ENCODE measurements at places on chromosomes 16 and 17.

DNA sequence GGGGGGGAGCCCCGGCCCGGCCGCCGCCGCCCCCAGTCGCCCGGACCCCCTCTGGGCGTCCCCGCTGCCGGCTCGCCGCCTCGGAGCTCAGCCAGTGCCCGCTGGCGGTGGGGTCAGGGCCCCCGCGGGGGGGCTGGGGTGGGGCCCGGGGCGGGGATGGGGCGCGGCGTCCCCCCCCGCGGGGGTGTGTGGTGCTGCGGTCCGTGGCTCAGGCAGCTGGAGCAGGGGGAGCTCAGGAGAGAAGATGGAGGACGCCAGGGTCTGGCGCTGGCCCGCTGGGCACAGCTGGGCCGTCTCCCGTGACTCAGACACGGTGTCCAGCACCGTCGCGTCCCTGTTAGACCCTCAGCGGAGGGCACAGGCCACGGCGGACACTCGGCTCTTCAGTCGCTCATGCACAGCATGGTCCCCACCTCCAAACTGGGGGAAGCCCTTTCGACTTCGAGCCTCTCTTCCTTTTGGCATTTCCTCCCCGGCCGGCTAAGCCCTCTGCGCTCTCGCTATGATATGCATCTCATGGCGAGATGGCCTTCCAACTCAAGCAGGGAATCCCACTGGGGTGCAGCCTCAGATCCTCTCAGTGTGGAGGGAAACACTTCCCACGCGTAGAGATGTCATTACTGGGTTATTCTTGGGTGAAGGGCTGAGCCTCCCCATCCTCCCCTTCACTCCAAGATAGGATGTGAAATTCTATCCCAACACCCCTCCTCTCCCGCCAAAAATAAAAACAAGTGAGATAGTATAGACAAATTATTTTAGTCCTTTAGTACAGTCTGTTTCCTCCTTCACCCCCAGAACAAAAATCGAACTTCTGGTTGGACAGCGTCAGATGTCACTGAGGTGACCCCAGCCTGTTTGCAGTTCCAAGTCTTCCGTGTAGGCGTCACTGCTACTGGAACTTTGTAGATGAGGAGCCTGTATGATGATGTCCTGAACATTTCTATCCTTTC is 522 bp upstream of the VEZF1 start:
- DNase-seq: no peak

DNA sequence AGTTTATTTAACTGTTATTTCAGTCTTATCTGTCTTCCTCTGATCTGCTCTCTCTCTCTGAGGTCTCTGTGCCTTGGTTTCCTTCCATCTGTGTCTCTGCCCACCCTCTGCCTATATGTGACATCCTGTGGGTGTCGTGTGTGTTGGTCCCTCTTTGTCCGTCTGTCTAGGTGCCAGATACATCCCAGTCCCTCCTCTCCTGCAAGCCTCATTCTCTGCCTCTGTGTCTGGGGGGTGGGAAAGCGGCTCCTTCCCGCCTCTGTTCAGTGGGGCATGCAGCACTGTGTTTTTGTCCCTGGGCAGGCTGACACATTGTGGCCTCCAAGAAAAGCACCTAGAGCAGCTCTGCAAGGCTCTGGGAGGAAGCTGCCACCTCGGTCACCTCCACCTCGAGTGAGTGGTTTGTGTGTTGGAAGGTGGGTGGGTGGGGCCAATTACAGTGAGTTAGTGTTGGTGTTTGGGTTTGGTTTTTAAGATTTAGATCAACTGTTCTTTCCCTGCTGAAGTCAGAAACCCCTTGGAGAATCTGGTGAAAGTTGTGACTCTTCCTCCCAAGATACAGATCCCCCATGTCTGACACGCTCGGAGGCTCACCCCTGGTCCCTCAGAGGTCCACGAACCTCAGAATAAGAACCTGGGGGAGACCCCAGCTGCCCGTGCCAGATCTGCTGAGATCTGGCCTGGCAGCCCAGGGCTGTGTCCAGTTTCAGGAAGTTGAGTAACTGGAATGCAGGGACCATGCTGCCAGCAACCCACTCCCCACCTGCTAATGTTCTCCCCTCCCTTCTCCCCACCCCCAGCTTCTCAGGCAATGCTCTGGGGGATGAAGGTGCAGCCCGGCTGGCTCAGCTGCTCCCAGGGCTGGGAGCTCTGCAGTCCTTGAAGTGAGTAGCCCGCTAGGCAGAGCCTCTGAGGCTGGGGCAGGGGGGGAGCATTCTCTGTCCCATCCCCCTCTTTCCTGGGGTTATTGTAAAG is 50.9 kb upstream of the CPNE2 start:
- DNase-seq: peak; percentile 80

DNA sequence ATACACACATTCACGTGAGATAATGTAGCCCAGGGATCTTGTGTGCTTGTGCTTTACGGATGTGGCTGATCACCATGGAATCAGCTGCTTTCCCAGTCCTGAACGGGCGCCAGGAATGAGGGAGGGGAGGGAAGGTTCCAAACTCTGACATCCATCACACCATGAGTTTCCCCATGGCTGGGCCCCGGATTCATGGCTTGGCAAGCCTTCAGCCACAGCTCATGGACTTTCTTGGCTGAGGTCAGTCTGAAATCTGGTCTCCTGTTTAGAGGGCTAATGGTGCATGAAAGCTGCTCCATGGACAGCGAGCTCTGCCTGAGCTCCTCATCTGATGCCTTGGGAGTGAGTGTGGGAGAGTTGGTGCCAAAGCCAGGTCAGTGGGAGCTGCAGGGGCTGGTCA is 767.6 kb upstream of the EEF2KMT start:
- no peak for DNase-seq

DNA sequence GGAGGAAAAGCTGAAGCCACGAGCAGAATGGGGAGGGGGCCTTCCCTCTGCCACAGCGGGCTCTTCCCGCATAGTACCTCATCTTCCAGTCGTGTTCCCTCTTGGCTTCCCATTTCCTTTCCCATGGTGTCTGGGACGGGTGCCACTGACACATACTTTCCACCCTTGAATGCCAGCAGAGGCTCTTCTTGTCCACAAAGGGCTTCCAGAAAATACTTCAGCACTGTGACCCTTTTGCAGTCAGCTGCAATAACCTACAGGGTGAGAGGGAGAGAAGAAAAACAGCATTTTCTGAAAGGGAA is 30.7 kb downstream of the HIC1 start:
- no peak for DNase-seq

DNA sequence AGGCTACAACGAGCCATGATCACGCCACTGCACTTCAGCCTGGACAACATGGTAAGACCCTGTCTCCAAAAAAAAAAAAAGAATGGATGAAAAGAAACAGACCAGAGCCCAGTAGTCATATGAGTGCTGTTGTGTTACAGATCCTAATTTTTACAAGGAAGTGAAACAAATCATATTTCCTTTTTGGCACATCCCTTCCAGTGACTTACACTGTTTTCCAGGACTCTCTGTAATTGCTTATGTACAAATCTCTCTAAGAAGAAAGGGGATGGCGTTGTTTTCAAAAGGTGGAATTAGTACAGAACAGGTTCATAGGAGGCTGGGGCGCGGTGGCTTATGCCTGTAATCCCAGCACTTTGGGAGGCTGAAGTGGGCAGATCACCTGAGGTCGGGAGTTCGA is 19.8 kb upstream of the ZNF594 start:
- DNase-seq: no peak

DNA sequence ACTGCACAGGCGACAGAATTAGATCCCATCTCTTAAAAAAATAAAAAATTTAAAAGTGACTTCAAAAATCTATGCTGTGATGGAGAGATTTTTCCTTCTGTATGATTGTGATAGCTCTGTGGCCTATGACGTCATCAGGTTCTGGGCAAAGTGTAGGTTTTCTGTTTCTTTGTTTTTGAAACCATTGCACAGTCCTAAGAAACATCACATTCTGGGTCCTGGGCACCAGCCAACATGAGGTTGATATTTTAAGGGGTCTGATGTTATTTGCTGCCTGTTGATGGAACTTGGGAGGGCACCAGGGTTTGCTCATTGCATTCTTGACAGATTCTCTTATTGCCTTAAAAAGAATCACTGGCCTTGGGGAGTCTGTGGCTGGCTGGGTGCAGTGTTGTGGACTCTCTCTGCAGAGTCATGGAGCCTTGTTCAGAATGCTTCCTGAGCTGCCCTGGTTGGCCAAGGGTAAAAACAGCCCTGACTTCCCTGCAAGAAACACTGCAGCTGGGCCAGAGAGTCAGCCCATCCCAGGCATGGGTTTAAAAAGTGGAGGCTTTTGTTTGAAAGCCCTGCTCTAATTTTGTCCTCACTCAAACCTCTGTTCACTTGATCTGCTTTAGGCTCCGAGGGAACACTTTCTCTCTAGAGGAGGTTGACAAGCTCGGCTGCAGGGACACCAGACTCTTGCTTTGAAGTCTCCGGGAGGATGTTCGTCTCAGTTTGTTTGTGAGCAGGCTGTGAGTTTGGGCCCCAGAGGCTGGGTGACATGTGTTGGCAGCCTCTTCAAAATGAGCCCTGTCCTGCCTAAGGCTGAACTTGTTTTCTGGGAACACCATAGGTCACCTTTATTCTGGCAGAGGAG is 10.5 kb upstream of the CYLD start:
- DNase-seq: peak; percentile 11

DNA sequence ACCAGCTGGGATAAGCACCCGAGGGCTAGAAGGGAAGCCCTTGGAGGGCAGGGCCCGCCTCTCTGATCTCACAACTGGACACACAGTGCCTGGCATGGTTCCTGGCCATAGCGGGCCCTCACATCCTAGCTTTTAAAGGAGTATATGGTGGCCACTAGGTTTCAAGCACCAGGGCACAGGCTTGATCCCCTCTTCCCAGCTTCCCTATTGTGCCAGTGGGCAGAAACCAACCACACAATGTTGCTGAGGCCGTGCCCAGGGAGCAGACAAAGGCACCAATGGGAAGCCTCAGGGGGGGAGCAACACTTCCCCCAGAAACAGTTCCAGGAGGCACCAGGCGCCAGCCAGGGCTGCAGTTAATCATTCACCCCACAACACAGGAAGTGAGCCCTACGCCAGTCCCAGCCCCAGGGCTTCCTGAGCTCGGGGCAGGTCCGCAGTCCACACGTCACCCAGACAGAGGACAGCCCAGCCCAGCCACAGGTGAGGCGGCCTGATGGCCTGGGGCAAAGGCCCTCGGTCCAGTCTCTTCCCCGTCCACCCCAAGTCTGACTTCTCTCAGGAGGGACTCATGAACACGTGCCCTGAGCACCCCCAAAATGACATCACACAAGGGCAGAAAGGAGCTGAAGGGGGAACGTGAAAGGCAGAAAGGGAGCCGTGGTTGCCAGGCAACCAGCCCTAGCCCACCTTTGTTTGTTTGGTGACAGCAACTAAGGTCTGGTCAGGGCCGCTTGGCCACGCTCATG is 12.8 kb downstream of the SMIM5 start:
- DNase-seq: no peak

GRCh38 chr17:72598695-72599094 is 477.9 kb downstream of the SOX9 start:
- no peak for DNase-seq

GRCh38 chr16:10799736-10800135 is 18.9 kb downstream of the TVP23A start:
- DNase-seq: no peak

GRCh38 chr17:79834565-79835469 is 4.4 kb downstream of the CBX4 start:
- DNase-seq: peak; percentile 47

- no peak for DNase-seq
These were observed 276.2 kb upstream of the CCL2 start for GRCh38 chr17:33978889-33979288.

GRCh38 chr16:89217388-89218191 is at the start of gene ZNF778:
TSS of gene ZNF778 (plus strand) at chr16:89217703. CDS start at chr16:89221128, 3,425 bp downstream.
- peak; percentile 76 for DNase-seq

DNA sequence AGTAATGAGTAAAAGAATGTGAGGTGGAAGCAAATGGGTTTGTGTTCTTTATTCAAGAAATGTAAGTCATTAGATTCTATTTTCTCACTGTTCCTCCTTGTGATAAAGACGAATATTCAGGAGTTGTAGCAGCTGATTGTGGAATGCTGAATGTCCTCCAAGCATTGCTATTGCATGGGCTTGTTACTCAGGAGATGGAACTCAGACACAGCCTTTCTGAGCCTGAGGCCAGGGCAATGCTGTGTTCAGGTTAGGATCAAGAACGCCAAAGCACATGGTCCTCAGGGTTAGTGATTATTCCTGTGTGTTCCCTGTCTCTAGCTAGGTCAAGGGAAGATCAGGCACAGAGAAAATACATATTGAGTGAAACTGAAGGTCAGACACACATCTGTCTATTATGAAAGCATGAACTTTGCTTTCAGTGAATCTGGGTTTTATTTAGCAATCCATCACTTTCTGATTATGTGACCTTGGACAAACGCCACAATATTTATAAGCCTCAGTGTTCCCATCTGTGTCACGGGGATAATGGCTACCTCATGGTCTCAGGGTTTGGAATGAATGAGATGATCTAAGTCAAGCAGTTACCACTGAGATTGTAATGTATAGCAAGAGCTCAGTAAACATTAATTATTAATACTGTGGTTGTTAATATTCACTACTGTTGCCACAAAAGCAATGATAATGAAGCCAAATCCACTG is 426.8 kb upstream of the DYNLRB2 start:
- DNase-seq: no peak

DNA sequence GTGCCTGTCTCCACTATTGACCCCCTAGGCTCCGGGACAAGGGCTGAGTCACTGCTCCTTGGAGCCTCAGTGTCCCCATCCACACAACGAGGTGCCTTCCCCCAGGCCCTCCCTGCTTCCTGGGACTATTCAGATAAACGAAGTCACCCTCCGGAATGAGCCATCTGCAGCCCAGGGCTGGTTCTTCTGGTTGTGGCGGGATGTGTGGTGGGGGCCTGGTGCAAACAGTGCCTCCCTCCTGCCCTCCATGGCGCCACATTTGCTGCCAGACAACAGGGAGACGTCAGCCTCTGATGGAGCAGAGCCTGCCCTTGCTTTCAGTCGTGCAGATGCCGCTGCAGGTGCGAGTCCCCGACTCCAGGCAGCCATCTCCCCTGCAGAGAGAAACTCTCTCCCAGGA is 5.1 kb upstream of the KRT16 start:
- DNase-seq: no peak

GRCh38 chr16:69893106-69893505 is 58.0 kb upstream of the CLEC18A start:
- DNase-seq: no peak

GRCh38 chr16:83929811-83930555 is 23.1 kb upstream of the OSGIN1 start:
- DNase-seq: no peak

- peak; percentile 96 for DNase-seq
These were observed 8.0 kb upstream of the MEFV start for GRCh38 chr16:3264137-3265036.

GRCh38 chr16:63981639-63982038 is 1140.2 kb downstream of the CDH11 start:
- no peak for DNase-seq

DNA sequence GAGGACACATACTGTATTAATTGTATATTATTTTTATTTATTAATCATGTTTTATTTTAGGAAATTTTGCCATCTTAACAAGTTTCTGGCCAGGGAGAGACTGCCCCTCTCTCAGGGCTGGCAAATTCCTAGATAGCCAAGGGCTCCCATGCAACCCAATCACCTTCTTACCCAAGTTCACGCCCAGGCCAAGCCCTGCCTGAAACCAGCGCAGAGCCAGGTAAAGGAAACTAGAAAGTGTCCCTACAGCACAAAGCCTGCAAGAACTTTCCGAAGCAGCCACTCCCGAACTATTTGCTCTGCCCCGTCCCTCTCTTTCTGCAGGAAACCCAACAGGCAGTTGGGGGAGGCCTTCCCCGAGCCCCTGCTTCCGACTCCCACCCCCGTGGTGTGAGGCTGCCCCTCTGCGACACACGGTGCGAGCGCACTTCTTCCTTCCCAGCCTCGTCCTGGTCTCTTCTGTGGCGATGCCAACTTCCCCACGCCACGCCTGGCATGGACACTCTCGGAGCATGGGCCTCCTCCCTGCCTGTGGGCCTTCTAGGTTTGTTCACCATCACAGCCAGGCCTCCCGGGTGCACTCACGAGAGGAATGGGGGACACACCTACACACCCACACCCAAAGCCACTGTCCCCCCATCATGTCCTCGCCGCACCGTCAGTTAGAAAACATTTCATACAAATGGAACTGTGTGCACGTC is 100.4 kb downstream of the ZNF778 start:
- no peak for DNase-seq

Measured in activated CD4-positive, alpha-beta T cell treated with anti-CD3 and anti-CD28 coated beads, Interleukin-2, amount 50 U/mL, for 1 hour (primary cell).